Hematopoietic multipotent progenitor cell (in vitro differentiated cells): ENCODE measurements at places on chromosomes 2 and 18. TPM values are rescaled to one million over a fixed set of nuclear protein-coding genes. Genes with fewer than 3 reads are reported as not detected.
A peak's percentile ranks its signal among the peaks of the same experiment; 100 is the strongest.

Gene TYMS
- 22.6 TPM for total RNA-seq

Gene PROM2
- 0.54 TPM for total RNA-seq

Gene CD226
- total RNA-seq, result 0.81 TPM

Gene PTPN2
- 18.3 TPM for total RNA-seq

Gene LIMS2
- 0.27 TPM for total RNA-seq

Gene TMEM247
- total RNA-seq, result not detected

Gene RRM2
- total RNA-seq, result 7.0 TPM

- no peak for DNase-seq
Measured at GRCh38 chr2:180520921-180521581, 459.4 kb upstream of the UBE2E3 start.

GRCh38 chr2:72153924-72154323 is 6.3 kb upstream of the CYP26B1 start:
- no peak for DNase-seq

DNA sequence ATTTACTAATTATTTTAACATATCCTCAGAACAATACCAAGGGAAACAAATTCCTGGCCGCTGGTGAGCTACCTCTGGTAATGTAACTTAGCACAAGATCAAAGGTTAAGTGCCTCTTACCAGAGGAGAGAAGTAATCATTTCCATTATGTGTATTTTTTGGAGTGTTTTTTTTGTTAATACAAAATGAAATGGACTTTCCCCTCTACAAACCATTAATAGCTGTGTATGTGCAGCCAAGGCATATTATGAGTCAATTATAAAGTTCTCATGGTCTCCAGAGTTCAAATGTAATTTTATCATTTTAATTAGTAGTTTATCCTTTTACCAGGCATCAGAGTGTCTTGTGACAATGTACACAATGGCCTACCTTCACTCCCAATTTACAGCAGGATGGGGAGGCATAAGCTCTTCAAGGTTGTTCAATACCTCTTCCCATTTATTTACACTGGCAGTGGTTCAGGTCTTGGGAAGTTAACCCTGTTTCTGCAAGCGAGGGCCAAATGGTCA is 242.2 kb downstream of the TGIF1 start:
- DNase-seq, result no peak

DNA sequence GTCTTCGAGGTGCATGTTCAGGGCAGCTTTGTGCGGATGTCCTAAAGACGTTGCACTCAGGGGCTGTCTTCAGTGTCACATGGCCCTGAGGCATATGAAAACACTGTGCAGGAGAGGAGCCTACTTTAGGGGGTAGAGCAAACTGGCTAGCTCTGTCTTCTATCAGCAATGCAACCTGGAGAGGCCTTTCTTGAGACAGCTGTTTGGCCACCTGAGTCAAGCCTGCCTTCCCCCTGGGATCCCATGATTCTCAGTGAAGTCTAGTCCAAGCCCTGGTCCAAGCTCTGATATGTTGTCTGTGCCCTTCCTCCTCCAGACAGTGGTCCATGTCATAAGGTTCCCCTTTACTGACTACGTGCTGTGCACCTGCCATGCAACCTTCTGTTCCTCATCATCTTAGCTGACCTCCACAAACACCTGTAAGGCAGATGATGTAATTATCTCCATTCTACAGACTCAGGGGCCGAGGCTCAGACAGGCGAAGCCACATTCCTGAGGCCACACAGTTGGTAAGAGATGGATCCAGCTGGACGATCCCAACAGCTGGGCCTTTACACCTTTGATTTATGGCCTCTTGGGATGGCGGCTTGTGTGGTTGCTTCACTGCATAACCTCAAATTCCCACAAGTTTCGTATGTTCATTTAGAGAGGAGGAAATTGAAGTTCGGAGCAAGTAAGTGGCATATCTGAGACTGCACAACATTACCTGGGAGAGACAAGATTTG is 109.9 kb downstream of the COPS8 start:
- DNase-seq, result no peak

DNA sequence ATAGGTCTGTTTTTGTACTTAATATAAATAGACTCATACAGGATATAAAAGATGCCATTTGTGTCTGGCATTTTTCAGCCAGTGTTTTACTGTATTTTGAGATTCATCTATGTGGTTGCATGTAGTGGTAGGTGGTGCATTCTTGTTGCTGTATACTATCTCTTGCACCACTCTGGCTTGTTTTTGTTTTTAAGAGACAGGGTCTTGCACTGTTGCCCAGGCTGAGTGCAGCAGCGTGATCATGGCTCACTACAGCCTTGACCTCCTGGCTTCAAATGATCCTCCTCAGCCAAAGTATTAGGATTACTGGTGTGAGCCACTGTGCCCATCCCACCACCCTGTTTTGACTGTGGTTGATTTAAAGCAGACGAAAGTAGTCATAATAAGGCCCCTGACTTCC is 12.6 kb downstream of the HK2 start:
- no peak for DNase-seq

DNA sequence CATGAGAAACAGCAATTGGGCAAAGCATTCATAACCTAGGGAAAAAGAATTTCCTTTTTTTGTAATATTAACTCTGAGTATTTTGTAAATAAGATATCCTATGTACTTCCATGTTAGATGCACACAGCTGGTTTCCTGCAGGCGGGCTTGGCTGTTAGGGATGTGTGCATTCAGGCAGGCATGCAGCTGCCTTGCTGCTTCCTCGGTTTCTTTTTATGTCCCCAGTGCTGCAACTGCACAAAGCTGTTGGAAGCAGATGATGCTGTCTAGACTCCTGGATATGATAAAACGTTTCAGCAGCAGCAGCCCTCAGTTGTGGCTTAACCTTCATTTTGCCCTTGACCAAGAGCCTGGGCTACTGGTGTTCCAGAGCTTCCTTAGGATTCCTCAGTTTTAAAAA is 89.4 kb upstream of the EML6 start:
- no peak for DNase-seq

GRCh38 chr18:30999887-31000628 is 42.5 kb downstream of the DSC3 start:
- DNase-seq, result no peak

DNA sequence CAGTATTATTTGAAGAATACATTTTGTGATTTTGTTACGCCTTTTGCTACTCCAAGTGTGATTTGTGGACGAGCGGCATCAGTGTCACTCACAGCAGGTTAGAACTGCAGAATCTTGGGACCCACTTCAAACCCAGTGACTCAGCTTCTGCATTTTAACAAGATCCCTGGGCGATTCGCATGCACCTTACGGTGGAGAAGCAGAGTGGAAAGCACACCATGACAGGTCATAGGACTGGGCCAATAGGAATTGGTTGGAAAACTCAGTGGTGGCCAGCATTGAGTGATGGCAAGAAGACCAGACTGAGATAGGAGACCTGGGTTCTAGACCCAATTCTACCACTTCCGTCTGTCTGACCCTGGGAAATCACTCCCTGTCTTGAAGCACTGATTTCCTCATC is 26.3 kb downstream of the CTLA4 start:
- no peak for DNase-seq

GRCh38 chr2:68819556-68819955 is 51.6 kb downstream of the BMP10 start:
- DNase-seq, result no peak

DNA sequence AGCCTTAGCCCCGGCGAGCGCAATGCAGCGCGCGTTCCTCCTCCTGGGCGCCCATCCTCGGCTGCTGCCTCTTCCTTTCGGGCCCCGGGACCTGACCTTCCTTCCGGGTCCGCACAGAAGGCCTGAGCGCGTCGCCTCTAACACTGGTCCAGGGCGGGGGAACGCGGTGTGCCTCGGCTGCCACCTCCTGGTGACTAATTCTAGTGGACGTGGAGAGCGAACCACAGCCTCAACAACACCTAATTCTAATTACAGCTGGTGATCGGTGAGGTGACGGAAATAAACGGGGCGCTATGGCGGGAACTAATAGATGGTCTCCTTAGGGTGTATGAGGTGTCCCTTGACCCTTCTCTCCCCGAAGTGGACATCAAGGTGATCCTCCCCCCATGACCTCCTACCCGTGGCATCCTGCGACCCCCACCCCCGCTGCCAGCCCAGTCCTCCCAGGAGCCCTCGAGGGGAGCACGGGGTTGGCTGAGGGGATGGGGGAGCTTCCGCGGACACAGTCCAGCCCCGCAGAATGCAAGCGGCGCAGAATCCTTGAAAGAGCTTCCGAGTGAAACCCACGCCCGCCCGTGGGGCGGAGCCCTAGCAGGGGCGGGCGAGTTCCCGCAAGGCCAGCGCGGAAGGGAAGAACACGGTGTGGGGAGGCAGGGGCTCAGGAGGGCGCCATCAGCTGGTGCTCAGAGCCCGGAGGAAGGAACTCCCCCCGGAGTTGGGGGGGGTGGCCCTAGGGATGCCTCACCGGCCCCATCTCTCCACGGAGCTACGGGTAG is 12.8 kb upstream of the HMSD start:
- DNase-seq, result peak; percentile 86

GRCh38 chr2:85133751-85134254 is 611 bp downstream of the TCF7L1 start:
- DNase-seq, result no peak

DNA sequence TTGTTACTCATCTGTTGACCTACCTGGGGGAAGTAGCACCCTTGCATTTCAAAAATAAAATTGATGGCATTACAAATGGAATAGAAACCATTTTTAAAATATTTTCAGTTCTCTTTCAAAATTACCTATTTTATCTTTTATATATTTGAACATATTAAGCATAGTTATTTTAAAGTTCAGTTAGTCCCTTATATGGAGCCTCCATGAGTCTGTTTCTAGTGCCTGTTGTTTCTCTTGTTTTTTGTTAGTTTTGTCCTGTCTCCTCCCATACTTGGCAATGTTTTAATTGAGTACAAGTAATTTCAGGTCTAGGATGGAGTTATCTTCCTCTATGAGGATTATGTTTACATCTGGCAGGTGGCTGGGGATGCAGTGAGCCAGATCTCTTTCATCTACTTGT is 5.9 kb upstream of the KCNIP3 start:
- no peak for DNase-seq

DNA sequence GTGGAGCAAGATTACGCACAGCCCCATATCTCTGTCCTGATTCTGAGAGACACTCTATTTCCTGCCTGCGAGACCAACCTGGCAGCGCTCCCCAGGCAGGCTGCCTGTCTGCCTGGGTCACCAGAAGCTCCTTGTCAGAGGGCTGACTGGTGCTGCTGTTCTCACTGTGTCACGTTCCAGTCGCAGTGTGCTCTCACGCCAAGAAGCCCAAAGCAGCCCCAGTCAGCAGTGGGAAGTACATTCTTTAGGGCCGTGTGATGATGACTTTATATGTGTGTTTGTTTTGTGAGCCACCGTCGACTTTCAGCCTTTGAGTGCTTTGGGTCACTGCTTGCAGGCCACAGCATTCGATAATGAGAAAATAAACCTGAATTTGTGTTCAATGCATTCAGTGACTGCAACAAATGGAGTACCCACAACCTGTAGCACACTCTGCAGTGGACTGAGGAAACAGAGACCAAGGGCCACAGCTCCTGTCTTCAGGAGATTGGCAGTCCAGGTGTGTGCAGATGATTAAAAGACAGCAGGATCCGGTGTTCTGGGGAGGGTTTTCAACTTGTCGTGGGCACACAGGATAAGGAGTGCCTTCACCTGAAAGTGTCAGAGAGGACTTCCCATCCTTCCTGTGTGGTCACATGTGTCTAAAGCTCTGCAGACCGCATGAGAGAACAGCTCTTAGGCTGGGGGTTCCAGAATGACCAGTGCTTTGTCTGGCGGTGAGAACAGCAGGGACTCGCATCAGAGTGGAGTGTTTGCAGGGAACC is 4.8 kb downstream of the TNFRSF11A start:
- no peak for DNase-seq

GRCh38 chr18:32548688-32549087 is 78.0 kb upstream of the GAREM1 start:
- DNase-seq, result no peak

DNA sequence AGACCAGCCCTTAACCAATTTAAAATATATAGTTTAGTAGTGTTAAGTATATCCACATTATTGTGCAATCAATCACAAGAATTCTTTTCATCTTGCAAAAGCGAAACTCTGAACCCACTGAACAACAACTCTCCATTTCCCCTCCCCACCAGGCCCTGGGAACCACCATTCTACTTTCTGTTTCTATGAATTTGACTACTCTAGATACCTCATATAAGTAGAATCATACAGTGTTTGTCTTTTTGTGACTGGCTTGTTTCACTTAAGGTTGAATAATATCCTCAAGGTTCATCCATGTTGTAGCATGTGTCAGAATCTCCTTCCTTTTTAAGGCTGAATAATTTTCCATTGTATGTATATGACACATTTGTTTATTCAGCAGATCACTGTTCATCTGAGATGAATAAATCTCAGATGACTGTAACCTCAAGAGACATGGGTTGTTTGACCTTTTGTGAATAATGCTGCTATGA is 8.1 kb upstream of the SOS1 start:
- no peak for DNase-seq

GRCh38 chr2:177817300-177817699 is 255.3 kb downstream of the PDE11A start:
- no peak for DNase-seq

DNA sequence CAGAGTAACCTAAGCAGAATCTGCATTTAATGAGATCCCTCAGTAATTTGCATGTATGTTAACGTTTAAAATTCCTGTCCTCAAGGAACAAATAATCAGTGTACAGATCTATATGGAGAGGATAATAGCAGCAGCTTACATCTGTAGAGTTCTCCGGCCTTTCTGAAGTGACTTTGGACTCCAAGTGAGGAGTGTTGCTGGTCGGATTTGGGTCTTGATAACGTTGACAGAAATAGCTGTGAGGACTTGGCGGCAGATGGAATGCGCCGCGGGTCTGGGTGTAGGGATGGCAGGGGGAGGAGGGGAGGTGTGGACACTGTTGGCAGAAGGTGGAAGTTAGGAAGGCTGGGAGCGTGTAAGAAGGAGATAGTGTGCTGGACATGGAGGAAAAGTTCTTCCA is 170.9 kb upstream of the GATA6 start:
- no peak for DNase-seq

- no peak for DNase-seq
Measured at GRCh38 chr2:109663721-109664120, 49.6 kb downstream of the SOWAHC start.

DNA sequence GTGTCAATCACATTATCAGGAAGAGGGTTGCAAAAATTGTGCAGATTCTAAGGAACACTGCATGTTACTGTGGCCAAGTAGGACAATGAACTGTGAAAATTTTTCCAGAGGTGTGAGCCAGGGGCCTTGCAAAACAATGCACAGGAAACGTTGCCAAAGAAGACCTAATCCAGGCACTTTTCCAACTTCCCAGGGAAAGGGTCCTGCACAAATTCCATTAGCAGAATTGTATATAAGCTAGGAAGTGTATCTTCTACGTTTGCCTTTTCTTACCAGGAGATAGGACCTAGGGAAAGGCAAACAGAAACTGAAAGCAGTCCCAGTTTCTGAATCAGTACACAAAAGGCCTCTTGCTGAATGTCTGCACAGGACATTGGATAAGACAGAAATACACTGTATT is 1888.3 kb upstream of the CELF4 start:
- peak; percentile 30 for DNase-seq
